ENCODE measurements at places on chromosomes 2 and 18.

GRCh38 chr2:8570637-8571036 lies 111.2 kb upstream of the ID2 start:
- DNase-seq, result no peak

DNA sequence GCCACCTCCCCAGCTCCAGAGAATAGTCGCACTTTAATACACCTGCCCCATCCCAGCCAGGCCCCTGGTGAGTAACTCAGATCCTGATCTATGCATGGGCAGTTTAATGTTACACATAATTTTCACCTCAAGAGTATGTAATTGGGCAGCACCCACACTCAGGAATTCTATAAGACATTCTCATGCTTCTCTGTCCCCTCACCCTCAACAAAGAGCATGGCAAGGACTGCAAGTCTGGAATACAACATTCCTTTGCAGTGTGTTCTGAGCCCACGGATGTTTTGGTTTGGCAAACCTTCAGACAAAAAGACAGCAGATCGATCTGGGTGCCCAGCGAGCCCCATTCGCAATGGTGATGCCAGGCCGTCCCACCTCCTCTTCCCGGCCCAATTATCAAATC lies 4.9 kb upstream of the SLC14A1 start:
- DNase-seq, result no peak

DNA sequence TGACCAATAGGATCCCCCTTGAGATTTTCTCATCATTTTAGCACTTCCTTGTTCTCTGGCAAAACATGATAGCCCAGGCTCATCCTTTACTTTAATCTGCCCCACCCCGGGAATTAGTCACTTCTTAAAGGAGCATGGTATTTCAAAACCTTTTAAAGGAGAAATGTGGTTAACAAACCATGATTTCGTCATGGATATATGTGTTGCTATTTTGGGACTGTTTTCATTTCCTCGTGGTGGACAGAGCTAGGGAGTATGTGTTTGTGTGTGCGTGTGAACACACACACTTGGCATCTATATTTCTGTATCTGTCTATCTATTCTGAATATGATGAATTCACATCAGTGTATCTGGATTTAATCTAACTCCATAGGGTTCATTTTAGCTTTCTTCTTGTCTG lies 128.1 kb downstream of the BIRC6 start:
- peak; percentile 60 for DNase-seq

- DNase-seq, result no peak
Measured at GRCh38 chr18:63539904-63540510, 2.2 kb upstream of the SERPINB12 start.

GRCh38 chr2:171201767-171202166 lies 41.1 kb upstream of the TLK1 start:
- no peak for DNase-seq

- no peak for DNase-seq
Measured at GRCh38 chr2:231688719-231689118, 19.6 kb upstream of the PTMA start.

GRCh38 chr2:8550481-8550880 lies 131.4 kb upstream of the ID2 start:
- no peak for DNase-seq

DNA sequence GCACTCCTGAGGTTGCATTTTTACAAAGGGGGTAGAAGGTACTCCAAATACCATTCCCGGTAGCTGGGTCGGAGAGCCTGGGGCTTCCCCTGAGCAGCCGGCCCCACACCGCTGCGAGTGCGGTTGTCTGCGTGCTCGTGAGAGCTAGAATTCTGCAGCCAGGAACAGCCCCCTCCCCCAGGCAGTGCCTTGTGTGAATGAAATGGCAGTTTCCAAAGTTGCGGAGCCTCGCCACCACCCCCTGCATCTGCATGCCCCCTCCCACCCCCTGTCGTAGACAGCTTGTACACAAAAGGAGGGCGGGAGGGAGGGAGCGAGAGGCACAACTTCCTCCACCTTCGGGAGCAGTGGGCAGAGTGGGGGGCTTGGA lies 1.1 kb downstream of the MYCN start:
- DNase-seq, result peak; percentile 83

DNA sequence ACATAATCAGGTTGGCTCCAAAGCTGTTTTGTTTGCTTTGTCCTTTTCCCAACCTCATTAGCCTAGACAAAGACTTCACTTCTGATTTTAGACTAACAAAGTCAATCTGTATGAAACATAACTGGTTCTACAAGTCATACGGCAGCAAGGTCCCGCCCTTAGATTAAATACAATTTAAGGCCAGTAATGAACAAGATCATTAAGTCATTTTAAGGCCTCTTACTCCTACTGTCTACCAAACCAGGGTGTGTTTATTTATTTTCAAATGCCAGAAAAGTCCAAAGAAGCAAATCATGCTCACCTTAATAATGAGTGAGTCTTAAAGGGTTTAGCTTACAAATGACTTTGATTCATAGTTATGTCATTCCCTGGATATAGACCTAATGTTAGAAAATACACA lies 148.4 kb upstream of the ACVR2A start:
- DNase-seq, result no peak

DNA sequence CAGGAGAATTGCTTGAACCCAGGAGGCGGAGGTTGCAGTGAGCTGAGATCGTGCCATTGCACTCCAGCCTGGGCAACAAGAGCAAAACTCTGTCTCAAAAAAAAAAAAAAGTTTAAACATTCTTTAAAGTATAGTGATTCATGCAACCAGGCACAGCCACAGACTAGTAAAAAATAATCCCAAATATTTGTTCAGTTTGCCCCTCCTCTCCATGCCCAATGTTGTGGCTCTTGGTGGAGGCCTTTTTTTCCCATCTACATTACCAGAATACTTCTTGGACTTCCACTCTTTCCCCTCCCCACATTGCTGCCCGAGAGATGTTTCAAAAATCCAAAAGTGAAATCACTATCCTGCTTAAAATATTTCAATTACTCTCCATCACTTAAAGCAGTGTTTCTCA lies 5.1 kb upstream of the MALT1 start:
- no peak for DNase-seq

DNA sequence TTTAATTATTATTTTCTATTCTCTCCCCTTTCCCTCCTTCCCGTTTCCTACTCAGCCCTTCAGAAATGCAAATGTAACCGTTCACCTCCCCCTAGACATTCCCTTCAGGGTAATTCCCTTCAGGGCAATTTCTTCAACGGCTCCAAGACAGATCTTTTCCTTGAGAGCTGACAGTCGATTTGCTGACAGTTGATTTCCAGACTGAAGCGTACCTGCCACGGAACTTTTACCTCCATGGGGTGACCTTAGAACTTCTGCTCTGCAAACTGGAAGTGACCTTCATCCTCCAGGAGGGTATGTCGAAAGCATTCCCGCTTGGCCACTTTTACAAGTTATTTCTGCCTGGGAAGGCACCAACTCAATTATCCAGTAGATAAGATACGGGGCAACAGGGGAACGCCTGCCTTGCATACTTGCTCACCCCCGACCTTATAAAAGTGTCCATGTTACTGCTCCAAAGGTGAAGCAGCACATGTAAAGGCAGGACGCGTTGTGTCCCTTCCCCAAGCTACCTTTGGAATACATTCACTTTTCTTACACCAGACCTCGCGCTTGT lies 18.5 kb downstream of the B3GNT7 start:
- no peak for DNase-seq

GRCh38 chr2:115842306-115842705 lies 1399.9 kb downstream of the DPP10 start:
- DNase-seq, result no peak

GRCh38 chr2:16621316-16621715 lies 44.3 kb downstream of the CYRIA start:
- no peak for DNase-seq

DNA sequence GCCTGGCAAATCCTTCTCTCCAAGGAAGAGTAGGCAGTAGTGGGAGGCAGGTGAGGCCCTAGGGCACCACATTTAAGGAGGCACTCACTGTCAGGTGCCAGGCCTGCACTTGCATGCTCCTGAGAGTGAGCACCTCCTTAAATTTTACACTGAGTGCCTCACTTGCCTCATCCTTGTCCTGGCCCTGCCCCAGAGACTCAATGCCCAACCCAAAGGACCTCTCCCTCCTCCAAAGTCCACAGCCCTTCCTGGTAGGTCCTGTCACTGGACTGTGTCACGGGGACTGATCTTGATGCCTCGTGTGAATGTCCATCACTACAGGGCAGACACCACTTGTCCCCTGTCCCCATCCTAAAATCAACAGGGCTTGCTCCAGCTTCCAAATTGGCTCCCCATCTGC lies 235.6 kb downstream of the ZBTB7C start:
- DNase-seq, result no peak

DNA sequence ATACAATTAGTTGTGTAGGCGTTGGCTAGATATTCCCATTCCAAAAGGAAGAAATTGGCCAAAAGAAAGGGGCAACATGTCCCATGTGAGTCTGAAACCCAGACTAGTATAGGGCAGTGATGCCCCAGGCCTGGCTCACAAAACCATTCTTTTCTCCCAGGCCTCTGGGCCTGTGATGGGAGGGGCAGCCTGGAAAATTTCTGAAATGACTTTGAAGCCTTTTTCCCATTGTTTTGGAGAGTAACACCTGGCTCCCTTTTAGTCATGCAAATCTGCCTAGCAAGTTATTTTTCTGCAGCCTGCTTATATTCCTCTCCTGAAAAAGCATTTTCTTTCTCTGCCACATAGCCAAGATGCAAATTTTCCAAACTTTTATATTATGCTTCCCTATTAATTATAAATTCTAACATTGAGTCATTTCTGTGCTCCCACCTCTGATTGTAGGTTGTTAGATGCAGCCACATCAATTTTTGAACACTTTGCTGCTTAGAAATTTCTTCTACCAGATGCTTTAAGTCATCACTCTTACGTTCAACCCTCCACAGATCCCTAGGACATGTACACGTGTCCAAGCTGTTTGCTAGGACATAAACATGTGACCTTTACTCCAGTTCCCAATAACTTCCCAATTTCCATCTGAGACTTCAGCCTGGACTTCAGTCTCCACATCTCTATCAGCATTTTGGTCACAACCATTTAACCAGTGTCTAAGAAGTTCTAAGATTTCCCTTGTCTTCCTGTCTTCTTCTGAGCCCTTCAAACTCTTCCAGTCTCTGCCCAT lies 76.1 kb upstream of the MC4R start:
- DNase-seq, result no peak

GRCh38 chr2:21123473-21124393 lies at the start of gene TDRD15:
Gene TDRD15, plus strand, starts transcription at chr2:21123968. Its CDS starts 13,500 bp downstream, at chr2:21137468.
- DNase-seq, result peak; percentile 40

- DNase-seq, result no peak
Measured at GRCh38 chr18:62245699-62246098, 58.6 kb downstream of the RELCH start.

- DNase-seq, result no peak
Measured at GRCh38 chr2:54613386-54613785, 110.1 kb upstream of the EML6 start.

- peak; percentile 9 for DNase-seq
Measured at GRCh38 chr18:25594351-25594750, 242.4 kb upstream of the ZNF521 start.

DNA sequence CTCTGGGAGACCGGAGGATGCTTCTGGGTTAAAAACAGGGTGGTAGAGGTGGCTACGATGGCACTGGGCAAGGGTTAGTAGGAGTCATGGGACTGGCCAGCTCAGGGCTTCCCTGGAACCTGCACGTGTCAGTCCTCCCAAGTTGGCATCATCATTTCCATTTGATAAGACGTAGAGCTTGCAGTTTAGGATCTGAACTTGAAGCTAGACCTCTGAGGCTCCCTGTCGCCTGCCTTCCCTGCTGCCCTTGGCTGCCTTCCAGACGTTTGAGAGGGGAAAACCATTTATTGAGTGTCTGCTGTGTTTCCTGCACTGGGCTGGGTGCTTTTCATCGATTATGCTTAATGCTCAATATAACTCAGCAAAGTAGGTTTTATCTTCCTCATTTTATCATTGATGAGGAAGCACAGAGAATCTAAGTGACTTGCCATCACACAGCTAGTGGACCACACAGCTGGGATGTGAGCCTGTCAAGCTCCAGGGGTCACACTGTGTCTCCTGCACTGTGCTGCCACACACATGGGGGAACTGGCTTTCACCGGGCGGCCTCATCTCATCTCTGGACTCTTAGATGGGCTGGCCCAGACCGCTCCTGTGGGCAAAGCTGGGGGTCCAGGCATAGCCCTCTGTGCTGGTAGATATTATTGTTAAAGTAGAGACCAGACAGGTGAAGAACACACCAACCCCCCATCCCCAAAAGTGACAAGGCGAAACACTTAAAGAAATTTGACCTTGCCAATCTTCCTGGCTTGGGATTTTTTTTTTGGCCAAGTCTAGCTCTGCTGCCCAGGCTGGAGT lies 7.8 kb downstream of the NT5DC4 start:
- peak; percentile 57 for DNase-seq

DNA sequence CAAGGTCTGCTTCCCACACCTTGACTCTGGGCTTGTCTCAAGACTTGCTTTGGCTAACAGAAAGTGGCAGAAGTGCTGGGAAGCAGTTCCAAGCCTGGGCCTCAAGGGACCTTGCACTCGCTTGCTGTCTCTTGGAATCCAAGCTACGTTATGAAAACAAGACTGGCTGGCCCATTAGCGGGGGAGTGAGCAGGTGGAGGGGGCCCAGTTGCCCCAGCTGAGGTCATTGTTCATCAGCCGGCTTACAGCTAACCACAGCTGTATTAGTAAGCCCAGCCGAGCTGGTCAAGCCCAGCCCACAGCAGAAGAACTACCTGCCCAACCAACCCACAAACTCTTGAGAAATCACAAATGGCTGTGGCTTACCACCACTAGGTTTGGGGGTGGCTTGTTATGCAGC lies 63.1 kb downstream of the MARCO start:
- peak; percentile 24 for DNase-seq

DNA sequence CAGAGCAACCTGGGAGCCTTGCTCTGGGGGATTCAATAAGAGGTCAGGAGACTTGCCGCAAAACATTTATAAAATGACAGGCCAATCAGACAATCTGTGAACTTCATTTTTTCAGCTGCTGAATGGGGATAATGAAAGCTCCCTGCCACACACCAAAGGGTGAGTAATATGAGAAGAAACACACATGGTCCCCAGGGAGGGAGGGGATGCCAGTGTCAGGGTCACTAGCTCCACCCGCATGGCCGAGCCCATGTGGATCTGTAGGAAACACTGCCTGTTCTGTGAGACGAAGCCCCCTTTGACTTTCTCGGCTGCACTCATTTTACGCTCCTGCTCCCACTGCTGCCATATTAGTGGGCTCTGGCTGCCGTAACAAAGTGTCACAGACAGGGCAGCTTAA lies 521.0 kb upstream of the RAB6C start:
- no peak for DNase-seq

DNA sequence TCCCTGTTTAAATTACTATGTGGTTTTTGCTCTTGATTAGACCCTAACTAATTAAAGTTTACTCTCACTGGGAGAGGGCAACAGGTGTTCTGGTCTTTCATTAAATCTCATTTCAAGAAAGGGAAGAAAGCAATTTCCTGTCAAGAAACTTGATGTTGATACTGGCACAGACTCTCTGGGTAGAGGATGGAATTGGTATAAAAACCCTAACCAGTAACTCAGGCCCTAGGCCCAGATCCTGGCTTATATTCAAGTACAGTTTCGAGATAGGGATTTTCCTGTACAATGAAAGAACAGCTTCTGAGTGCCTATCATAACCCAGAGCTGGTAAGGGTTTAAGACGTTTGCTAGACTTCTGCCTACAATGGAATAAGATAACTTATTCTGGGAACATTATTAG lies 61.6 kb upstream of the ACYP2 start:
- DNase-seq, result no peak

- DNase-seq, result no peak
Measured at GRCh38 chr18:29007986-29008654, 831.2 kb upstream of the CDH2 start.

GRCh38 chr18:44437603-44438002 lies 243.1 kb upstream of the SETBP1 start:
- no peak for DNase-seq

Data from hematopoietic multipotent progenitor cell treated with erythropoietin and hydrocortisone succinate and interleukin-3 and kit ligand, for 4 days (in vitro differentiated cells).